Bronchial epithelial cell (primary cell): ENCODE measurements at places on chromosomes 7 and 10. TPM values are rescaled to one million over a fixed set of nuclear protein-coding genes. Genes with fewer than 3 reads are reported as not detected.

DNA sequence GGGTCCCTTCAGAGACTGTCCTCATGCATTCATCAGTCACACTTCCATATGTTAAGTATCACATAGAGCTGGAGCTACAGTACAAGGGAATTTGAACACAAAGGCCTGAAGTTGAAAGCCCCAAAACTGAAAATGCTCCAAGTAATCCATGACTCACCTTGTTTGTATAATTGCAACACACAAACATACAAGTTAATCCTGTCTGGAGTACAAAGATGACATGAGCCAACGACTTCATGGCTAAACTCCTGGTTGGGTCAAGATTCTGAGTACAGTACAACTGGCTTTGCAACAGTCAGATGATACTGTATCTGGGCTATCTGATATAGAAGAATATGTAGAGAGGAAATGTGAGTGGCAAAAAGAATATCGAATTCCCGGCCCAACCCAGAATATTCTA lies 73.1 kb upstream of the AASS start:
- DNase-seq, result peak; percentile 90

- DNase-seq, result peak; percentile 75
These were observed 89.1 kb downstream of the EGFR start for GRCh38 chr7:55107946-55108345.

GRCh38 chr10:78438907-78439809 lies 405.5 kb downstream of the RPS24 start:
- no peak for DNase-seq

DNA sequence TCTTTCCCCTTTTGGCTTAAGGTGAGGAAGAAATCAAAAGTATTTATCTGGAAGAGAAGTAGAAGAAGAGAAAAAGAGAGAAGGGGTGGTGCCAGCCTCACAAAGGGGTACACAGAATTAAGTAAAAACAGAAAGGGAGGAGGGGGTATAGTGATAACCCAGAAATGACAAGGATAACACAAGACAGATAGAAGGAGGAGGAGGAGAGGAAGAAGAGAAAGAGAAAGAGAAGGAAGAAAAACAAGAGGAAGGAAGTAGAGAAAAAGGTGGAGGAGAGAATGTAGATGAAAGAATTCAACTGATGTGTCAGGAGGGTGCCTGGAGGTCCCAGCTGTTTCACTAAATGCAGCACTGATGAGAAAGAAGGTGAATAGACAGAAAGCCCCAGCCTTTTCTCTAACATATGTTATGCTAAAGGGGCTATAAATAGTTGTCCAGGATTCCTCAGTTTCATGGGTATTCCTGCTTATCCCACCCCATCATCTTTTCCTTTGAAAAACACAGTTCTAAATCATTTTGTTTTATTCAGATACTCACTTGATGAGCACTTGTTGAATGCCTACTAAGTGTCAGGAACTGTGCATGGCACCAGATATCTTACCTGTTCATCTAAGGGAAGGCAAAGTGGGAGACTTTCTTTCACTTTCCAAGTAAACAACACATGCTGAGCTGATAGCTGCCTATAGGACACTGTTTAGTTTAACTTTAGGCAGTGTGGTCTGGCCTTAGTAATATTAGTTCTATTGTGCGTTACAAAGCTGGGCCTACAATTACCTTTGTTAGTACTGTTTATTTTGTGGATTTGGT lies 8.0 kb downstream of the SEMA3E start:
- DNase-seq, result no peak

- DNase-seq, result no peak
These were observed 56.0 kb upstream of the COL13A1 start for GRCh38 chr10:69745698-69746097.

DNA sequence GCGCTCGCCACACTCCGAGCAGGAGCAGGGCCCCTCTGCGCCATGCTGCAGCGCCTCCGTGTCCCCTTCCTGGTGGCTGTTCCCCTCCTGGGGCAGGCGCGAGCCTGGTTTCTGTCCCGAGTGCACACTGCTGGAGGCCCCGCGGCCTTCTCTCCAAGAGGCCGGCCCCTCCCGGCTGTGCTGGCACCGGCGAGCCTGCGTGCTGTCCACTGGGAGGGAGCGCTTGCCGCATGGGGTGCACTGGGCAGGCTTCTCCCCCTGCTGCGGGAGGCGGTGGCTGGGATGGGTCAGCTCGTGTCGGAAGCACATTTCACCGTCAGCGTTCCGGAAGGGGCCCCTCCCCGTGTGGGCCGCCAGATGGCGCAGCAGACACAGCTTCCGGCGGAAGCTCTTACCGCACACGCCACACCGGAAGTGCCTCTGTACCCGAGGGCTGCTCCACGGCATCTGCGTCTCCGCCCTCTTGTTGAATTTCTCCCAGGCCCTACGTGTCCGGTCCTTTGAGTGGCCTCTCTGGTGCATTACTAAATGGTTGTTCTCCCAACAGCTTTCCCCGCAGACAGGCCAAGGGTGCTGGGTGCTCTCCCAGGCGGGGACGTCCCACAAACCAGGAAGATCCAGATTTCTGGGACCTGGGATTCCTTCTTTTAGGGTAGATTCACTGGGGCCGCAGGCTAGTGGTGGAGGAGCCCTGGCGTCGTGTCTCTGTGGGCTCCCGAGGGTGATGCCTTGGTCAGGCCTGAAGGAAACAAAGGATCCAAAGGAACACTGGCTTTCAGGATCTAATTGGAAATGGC lies 18.7 kb downstream of the ZNF786 start:
- DNase-seq, result no peak

GRCh38 chr10:11882646-11883375 lies 59.7 kb downstream of the PROSER2 start:
- DNase-seq, result no peak

- DNase-seq, result no peak
These were observed 279.6 kb downstream of the DNAJB6 start for GRCh38 chr7:157616426-157616825.

- no peak for DNase-seq
These were observed 92.0 kb downstream of the GPR85 start for GRCh38 chr7:112994656-112995055.

- DNase-seq, result no peak
These were observed 94.9 kb upstream of the TCF7L2 start for GRCh38 chr10:112855134-112855533.

DNA sequence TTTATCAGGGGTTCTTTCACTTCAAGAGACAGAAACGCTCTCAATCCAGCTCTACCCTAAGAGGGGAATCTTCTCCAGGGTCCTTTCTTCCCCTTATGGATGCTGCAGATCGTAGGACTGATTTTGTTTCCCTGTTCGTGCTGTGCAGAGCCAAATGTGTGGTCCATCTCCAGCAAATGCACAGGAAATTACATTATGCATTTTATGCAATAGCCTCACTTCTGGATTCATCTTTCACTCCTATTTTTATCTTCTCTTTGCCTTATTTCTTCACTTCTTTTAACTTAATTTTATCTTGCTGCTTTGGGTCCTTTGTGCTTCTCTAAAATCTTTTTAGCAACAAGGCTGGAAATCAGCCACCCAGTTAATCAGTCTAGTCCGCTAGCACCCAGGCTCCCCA lies 184.5 kb upstream of the INHBA start:
- DNase-seq, result no peak

- peak; percentile 43 for DNase-seq
These were observed 13.5 kb downstream of the ATP6V1F start for GRCh38 chr7:128876127-128876526.

DNA sequence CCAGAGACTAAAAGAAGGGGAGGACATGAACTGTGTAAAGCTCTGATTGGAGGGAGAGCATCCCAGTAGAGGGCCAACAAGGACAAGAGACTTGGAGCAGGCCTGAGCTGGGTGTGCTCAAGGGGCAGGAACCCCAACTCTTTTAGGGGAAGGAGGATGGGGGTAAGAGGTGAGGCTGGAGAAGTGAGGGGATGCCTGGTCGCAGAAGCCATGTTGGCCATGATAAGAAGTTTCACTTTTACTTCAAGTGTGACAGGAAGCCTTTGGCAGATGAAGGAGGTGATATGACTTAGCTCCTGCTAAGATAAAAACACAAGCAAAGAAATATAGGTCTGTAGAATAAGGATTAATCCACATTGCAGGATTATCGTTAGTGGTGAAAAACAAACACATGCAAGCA lies 208.3 kb downstream of the JAZF1 start:
- no peak for DNase-seq

DNA sequence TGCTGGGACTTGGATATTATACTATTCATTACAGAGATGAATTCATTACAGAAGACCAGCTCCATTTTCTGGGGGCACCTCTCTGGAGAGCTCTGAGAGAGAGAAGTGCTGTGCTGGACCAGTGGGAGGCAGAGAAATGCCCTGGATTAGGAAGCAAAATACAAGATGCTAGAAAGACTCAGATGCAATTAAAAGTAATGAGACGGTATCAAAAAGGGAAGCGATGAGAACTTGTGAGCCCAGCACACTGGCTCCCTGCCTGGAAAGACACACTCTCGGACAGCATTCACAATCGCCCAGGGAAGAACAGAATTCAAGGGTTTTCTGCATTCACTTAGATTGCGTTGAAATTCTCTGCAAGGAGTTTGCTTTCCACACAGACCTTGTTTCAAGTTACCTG lies 3.5 kb upstream of the FRAT2 start:
- DNase-seq, result no peak

DNA sequence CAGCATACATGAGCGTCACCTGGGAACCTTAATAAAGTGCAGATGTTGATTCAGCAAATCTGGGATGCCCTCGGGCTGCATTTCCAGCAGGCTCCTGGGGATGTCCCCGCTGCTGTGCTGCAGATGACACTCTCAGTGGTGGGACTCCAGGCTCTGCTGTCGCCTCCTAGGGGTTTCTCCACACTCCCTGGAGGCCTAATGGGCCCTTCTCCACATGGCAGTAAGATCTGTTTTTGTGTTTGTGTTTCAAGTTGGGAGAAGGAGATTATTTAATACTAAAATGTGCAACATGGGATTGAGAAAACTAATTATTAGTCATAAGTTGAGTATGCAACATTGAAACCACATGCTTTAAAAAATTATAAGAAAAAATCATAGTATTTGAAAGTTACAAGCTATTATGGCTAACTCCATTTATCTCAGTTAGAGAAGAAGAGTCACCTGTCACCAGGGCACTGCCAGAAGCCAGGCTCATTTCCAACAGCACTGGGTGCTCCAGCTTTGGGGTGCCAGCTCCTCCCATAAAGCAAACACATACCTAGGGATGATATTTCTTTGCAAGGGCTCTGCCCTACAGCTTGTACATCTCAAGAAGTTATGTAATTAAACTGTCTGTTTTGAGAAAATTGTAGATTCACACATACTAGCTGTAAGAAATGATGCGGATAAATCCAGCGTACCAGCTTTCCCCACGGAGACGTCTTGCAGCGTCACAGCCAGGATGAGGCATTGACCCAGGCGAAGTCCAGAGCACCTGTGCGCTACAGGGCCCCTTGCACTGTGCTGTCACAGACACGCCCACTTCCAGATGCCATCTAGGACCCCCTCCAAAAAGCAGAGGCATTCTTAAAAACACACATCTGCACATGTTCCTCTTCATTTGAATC lies 106.4 kb downstream of the EGFR start:
- DNase-seq, result no peak

- no peak for DNase-seq
These were observed 16.3 kb upstream of the ABLIM1 start for GRCh38 chr10:114674346-114674745.

DNA sequence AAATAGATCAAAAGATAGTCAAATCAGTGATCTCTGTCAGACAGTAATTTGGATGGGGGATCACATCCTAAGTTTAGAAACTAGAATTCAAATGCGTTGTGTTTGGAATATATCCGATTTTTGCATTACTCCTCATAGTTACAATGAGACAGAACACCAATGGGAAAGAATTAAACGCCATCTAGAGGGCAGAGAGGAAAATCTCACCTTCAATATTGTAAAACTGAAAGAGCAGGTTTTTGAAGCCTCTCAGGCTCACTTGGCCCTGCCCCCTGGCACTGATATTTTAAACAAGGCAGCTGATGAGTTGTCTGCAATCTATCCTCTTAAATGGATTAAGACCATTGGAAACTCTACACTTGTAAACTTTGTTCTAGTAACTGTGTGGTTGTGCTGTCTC lies 17.7 kb downstream of the FRG2B start:
- peak; percentile 28 for DNase-seq

GRCh38 chr10:131140606-131141005 lies 170.9 kb downstream of the TCERG1L start:
- DNase-seq, result no peak

DNA sequence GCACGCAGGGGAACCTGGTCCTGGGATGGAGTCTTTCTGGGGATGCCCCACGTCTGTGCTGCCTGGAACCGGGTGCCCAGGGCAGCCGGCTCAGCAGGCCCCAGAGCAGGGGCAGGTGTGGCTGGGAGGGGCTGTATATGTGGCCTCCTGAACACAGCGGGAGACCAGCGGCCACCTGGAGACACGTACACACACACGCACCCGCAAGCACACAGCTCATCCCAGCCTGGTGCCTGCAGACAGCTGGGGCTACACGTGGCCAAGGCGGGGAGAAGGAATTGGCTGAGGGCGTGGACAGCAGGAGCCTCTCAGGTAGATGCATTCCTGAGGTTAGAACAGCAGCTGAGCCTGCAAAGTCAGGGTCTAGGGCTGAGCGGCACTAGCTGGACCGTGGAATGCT lies 14.0 kb downstream of the ADAM8 start:
- DNase-seq, result no peak

GRCh38 chr10:116307455-116307854 lies 16.8 kb upstream of the CCDC172 start:
- no peak for DNase-seq

- DNase-seq, result no peak
These were observed 40.0 kb downstream of the ZMIZ1 start for GRCh38 chr10:79108728-79109127.

- peak; percentile 38 for DNase-seq
These were observed 510.1 kb downstream of the ARL4A start for GRCh38 chr7:13197501-13197900.

GRCh38 chr7:158468700-158469296 lies 118.8 kb downstream of the PTPRN2 start:
- DNase-seq, result no peak

GRCh38 chr10:5354068-5354467 lies 10.7 kb upstream of the UCN3 start:
- DNase-seq, result no peak

GRCh38 chr7:13386741-13387140 lies 602.7 kb downstream of the ETV1 start:
- no peak for DNase-seq

- DNase-seq, result no peak
These were observed 32.3 kb downstream of the RASGEF1A start for GRCh38 chr10:43234471-43235041.

- DNase-seq, result peak; percentile 77
These were observed 94.9 kb upstream of the KCNIP2 start for GRCh38 chr10:101938305-101939007.

GRCh38 chr7:5500777-5501350 lies 77.2 kb upstream of the TNRC18 start:
- no peak for DNase-seq

Gene CYP3A7
- not detected in 2 replicates for total RNA-seq

Gene POU6F2
- 0.13 TPM in 1 of 2 replicates, not detected in the other for total RNA-seq

Gene RPP38
- total RNA-seq, result 10.3 and 18.4 TPM in 2 replicates

Gene TRIM50
- not detected in 2 replicates for total RNA-seq

Gene HMX2
- total RNA-seq, result not detected in 2 replicates

Gene ECHDC3
- total RNA-seq, result 1.6 and 10.0 TPM in 2 replicates

Gene RTKN2
- 0.79 and 1.7 TPM in 2 replicates for total RNA-seq

Gene CPA2
- total RNA-seq, result not detected in 2 replicates

Gene NXPH1
- total RNA-seq, result not detected in 2 replicates

Gene PNLIPRP3
- 53.2 and 67.8 TPM in 2 replicates for total RNA-seq

Gene TMEM26
- under 0.01 TPM in 1 of 2 replicates, not detected in the other for total RNA-seq

Gene ARMC3
- under 0.01 TPM in 1 of 2 replicates, not detected in the other for total RNA-seq
